ENCODE measurements at places on chromosomes 6 and 20. TPM values are rescaled to one million over a fixed set of nuclear protein-coding genes. Genes with fewer than 3 reads are reported as not detected.

- peak; percentile 82 for DNase-seq
These were observed 668 bp downstream of the PKIB start for GRCh38 chr6:122610690-122611455.

DNA sequence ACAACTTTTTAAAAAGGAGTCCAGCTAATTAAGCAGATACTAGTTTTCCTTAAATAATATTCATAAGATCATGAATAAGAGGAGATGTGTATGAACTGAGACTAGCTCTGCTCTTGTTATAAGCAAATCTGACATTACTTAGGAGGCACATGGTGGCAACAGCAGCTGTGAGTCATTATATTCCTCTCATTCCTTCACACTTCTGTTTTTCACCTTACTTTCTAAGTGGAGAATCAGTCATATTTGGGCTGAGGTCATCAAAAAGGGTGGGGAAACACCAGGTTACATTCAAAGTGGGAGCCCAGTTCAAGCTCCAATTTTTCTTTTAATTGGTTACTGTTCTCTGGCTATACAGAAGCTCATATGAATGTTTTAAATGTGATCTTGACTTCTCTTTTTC, 6.0 kb upstream of the RIPPLY2 start:
- no peak for DNase-seq

- DNase-seq, result no peak
These were observed 122.6 kb upstream of the MLN start for GRCh38 chr6:33926451-33926850.

GRCh38 chr6:166826264-166826663, 130.1 kb downstream of the RNASET2 start:
- DNase-seq, result no peak

DNA sequence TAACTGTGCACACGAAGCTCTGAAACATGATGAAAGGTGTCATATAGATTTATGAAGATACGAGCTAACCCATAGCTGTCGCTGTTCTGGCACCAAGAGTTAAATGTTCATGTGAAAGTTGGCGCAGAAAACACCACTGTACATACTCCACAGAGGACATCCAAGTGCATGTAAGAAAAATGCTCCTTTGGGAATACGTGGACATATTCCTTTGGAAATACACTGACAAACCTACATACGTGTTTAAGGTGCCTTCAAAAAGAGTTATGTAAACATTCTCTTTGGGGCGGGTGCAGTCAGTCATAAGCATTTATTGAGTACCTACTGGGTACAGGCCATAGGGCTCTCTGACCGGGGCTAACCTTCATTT, 723 bp upstream of the ARID1B start:
- DNase-seq, result peak; percentile 54

- DNase-seq, result peak; percentile 72
These were observed 5.3 kb upstream of the TCP11 start for GRCh38 chr6:35146453-35146852.

GRCh38 chr20:59944726-59945125, 4.5 kb downstream of the FAM217B start:
- no peak for DNase-seq

DNA sequence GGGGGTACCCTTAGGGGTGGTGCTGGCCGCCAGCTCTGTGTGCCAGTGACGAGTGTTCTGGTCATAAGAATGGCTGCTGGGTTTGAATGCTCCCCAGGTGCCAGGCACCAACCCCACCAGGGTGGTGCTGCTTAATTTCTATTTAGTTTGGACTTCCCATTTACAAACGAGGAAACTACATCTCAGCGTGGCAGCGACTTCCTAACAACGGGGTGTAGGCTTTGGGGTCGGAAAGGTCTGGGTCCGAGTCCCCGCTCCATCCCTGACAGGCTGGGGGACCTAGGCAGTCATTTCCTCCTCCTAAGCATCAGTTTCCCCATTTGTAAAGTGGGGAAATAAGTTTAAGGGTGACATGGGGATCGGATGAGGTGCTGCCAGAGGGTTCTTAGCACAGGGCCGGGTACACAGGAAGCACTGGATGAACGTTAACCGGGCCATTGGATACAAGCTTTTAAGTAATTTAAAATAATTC, 30.3 kb downstream of the CEBPB start:
- no peak for DNase-seq

- DNase-seq, result no peak
These were observed 2.7 kb downstream of the ITCH start for GRCh38 chr20:34365765-34366213.

DNA sequence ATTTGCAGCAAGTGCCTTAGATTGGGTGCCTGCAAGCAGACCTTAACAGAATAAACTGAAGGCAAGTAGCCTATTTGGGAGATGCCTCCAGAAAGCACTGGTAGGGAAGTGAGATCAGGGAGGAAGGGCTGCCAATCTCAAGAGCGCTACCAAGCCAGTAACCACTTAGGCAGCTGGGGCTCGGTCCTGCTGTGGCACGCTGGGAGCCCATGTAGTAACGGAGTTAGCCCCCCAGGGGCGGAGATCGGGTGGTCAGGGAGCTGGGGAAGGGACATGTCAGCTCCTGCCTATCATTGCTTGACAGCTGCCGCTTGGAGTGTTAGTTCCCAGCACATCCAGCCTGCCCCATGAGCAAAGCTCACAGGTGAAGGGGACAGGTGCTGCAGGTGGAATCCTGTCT, 127.0 kb downstream of the CEBPB start:
- no peak for DNase-seq

GMEB2 gene
- 11.4 TPM for total RNA-seq

ADGRF5 gene
- 3.9 TPM for total RNA-seq

HLA-DRA gene
- total RNA-seq, result 69.0 TPM

Data from mucosa of descending colon (tissue), 3 donors.